HT-29 (cell line): ENCODE measurements at places on chromosomes 3 and 15. TPM values are rescaled to one million over a fixed set of nuclear protein-coding genes. Genes with fewer than 3 reads are reported as not detected.

DNA sequence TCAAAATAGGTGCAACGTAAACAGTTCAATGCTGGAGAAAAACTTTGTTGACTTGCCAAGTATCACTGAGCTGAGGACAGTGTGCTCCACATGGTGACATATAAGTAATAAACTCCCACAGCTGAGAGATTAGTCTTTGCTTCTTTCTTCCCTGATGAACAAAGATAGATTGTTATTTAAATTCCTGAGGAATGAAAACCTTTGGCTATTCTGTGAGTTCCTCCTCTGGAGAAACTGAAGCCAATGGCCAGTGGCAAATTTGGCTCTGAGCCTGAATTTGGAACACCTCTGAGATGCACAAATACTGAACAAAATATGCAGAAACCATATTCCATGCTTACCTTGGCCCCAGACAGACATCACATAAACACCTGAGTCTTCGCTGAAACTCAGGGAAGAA, 63.3 kb downstream of the RPL22L1 start:
- no peak for DNase-seq

DNA sequence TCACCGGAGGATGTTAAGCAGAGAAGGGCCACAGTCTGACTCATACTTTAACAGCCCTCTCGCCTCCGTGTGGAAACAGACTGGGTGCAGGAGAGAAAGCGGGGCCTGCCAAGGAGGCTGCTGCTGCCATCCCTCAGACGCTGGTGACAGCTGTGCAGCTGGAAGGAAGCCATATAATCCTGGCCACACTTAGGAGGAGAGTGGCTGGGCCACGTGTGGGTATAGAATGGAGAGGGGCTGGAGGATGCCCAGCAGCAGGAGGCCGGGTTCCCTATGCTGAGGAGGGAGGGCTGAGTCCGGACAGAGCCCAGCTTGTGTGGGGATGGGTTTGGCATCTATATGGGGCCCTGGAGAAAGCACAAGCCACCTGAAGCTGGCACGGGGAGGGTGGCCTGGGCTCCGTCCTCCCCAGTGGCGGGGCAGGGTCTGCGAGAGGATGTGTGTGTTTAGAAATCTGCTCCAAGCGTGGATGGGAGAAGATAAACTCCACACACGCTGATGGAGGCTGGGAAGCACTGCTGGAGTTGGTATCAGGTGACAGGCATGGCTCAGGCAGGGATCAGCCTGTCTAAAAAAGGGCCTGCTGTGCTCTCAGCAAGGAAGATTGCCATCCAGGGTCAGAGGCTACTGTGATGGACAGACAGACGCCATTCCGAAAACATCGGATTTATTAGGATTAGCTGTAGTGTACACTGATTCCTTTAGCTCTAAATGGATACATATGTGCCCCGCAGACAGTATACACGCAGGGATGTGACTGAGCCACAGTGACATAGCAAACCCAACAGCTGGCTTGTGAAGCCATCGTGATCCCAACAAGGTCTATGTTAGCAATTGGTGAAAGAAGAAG, 15.9 kb downstream of the ABTB1 start:
- no peak for DNase-seq

GRCh38 chr3:177314897-177315296, 117.6 kb upstream of the TBL1XR1 start:
- DNase-seq = no peak

DNA sequence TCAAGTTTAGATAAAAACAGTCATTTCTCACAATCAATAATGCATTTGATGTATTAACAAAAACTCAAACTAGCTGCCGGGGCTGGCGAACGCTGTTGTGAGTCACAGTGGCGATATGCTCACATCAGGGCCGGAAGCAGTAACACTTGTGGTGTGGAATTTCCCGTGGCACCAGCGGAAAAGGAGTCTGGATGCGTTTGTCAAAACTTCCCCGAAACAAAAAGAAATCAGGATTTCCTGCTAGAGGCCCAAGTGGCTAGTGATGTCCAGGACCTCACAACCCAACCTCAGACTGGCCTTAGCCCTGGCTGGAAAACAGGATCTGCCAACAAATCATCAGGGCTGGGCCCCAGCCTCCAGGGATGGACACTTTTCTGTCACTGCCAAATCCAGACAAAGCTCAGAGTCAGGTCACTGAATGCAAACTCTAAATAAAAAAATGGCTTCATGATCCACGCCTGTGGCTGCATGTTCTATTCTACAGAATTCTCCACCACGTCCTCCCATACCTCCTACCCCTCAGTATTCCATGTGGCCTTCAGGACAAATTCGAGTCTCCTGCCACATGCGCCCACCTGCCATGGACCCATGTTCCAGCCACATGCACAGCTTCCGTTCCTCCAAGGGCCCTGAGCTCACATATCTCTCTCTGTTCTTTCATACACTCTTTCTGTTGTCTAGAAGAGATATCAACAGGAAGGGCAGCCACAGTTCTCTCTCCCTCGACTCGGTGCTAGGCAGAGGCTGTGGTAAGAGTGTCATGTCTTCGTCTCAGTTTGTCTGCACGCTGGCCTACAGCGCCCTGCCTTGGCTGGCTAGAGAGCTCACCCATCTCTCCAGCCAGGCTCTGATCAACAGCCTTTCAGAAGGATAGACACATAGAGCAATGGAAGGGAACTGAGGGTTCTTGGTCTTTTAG, 35.4 kb downstream of the EHD4 start:
- no peak for DNase-seq

- no peak for DNase-seq
Observed at GRCh38 chr3:112046599-112046998, 12.1 kb downstream of the TMPRSS7 start.

DNA sequence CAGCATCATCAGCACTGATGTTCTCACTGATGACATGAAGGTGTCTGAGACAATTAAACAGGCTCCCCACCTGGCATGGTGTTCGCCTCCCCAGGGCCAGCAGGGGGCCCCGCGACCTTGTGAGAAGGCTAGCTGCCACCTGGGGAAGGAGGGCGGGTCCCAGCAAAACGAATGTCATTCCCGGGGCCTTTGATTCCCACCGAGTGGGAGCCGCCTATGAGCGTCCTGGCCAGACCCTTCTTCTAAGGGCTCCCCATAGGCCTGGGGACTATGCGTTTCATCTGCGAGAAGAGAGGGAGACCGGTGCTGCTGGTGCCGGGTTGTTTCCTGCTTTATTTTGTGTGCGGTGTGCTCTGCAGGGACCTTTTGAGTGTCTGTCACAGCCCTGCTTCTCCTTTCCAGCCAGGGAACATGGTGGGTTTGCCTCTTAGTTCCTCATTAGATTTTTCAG, 20.5 kb upstream of the MINDY4B start:
- peak; percentile 68 for DNase-seq

GRCh38 chr3:10983219-10983916, 9.2 kb upstream of the SLC6A1 start:
- peak; percentile 63 for DNase-seq

DNA sequence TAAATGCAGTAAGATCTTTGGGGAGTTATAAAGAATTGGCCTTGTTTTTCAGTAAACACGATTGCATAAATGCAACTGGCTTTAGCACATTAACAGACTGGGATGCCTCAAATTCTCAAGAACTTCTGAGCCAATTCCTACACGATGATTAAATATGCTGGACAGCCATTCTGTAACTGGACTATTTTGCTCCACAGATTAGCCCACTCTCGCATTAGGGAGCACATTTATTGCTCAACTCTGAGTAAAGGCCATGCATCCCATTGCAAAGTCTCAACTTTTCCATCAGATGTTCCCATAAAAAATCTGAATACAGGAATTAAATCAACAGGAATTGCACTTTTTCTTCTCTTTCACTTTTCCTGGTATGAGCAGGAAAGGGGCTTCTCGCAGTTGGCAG, 66.7 kb upstream of the PRICKLE2 start:
- DNase-seq = no peak

DNA sequence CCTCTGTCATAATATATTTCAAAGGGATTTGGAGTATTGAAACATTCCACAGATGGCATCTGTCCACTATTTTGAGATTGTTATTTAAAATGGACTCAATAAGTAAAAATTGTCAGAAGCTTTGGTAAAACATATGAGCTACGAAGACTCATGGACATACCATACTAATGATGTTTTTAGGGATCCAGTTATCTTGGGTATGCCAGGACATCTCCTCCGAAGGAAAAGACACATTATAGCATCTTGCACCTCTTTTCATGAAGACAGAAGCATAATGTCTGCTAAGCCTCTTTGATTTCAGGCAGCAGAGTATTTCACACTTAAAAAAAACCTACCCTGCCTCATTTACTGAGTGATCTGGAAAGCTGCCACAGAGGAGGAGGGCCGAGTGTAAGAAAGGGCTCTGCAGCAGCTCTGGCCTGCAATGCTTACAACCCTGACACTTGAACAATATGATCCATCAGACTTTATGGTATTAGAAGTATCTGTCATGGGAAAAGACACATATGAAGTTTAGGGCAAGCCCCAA, 284.8 kb downstream of the TUSC7 start:
- no peak for DNase-seq

DNA sequence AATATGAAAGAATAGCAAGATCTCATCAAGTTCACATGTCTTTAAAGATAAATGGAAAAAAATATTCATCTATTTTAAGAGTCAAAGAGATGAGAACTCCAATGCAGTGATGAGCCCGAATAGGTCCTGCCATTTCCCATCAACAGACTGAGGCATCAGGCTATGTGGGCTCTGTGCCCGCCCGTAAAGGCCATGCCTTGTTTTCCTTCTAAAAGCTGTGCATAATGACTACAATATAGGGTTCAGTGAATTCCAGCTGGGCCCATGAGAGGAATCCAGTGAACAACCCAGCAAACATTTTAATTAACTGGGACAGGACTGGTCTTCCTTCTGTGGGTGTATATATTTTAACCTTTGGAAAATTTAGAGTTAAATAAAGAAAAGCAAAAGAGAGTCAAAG, 44.6 kb downstream of the RASGRP1 start:
- no peak for DNase-seq

DNA sequence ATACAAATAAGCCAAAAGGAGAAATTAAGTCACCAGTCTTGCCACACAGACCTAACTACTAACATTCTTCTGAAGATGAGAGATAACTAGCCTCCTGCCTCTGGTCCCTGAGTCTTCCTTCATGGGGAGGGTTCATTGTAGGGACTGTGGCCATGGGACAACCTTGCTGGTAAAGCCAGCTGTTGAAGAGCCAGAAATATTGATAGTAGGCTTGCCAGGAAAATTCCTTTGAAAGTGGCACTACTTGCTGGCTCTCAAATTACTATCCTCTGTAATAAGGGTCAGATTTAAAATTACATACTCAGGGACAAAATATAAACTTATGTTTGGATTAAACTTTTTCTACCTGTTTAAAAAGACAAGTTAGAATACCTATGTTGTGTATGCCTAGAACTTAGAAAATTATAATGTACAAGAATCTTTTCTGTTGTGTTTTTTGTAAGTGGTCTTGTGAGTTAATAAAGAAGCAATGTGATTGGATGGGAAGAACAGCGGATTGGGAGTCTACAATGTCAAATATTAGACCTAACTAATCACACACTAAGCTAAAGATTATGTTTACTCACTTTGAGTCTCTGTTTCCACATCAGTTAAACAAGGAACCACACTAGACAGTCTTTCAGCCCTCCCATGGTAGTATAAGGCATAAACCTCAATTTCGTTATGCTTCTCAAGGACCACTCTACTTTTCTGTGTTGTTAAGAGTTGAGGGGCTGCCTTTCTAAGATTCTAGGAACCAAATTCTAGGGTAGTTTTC, 60.0 kb upstream of the TRIM71 start:
- DNase-seq = no peak

- DNase-seq = no peak
Observed at GRCh38 chr3:184812662-184813042, 686 bp downstream of the VPS8 start.

GRCh38 chr3:129245141-129245540, 4.3 kb upstream of the COPG1 start:
- DNase-seq = no peak

- DNase-seq = no peak
Observed at GRCh38 chr3:123774474-123774873, 109.7 kb downstream of the MYLK start.

GRCh38 chr3:68866157-68866556, 66.2 kb downstream of the TAFA4 start:
- no peak for DNase-seq

DNA sequence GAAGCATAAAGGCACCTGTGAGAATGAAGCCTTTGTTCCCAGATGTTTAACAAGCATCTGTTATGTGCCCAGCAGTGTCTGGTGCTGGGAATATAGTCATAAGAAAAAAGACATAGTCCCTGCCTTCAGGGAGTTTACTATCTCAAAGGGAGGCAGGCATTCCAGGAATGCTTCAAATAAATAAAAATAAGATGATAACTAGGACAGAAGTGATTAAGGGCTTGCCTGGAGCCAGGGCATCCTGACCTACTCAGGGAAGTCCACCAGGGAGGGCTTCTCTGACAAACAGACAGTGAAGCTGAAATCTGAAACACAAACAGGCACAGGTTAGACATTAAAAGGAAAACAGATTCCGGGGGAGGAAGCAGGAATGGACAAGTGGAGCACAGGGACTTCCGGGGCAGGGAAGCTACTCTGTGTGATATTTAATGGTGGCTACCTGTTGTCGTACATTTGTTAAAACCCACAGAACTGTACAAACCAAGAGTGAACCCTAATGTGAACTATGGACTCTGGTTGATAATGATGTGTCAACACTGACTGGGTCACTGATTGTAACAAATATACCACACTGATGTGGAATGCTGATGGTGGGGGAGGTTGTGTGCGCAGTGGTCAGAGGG, 53.3 kb downstream of the ITGB5 start:
- DNase-seq = peak; percentile 65

DNA sequence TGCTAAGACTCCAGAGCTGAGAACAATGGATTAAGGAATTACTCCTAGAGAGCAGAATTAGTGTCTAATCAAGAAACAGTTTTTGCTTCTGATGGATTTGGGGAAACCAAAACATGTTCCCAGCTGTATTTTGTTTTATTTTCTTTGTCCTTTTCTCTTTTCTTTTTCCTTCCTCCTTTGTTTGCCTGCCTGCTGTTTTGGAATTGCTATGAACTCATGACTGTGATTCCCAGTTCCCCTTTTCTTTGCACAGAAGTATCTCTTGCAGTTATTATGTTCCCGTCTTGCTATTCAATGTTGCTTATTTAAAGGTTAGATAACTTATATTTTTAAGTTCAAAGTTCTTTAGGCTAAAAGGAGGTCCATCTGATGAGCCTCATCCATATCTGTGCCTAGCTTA, 77.0 kb upstream of the GBE1 start:
- DNase-seq = no peak

DNA sequence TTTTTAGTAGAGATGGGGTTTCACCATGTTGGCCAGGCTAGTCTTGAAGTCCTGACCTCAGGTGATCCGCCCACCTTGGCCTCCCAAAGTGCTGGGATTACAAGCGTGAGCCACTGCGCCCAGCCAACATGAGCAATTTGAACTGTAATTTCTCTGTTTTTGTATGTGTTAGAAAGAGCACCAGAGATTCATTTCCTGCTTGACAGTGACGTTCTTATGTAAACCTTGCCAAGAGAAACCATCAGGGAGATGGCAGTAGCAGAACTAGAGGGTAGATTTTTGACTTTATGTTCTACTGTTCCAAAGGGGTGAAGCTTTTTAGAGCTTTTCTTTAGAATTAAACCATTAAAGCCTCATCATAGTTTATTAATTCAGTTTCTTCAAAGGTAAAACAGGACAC, 148.1 kb upstream of the UMPS start:
- DNase-seq = no peak

GRCh38 chr3:114892131-114892879, 254.8 kb downstream of the ZBTB20 start:
- DNase-seq = no peak

The INO80 gene
- 57.1 and 66.9 TPM in 2 replicates for total RNA-seq

The CISH gene
- total RNA-seq = 0.43 and 0.73 TPM in 2 replicates

The FGD5 gene
- not detected in 2 replicates for total RNA-seq

The FANCD2OS gene
- total RNA-seq = not detected in 2 replicates

The NTRK3 gene
- total RNA-seq = not detected in 2 replicates

The UBE2Q2 gene
- total RNA-seq = 23.8 and 40.0 TPM in 2 replicates
